Activated CD4-positive, alpha-beta memory T cell treated with anti-CD3 and anti-CD28 coated beads for 36 hours (primary cell): ENCODE measurements at places on chromosomes 13 and 19.

GRCh38 chr13:42477596-42478190 is 96.3 kb upstream of the TNFSF11 start:
- DNase-seq: no peak

DNA sequence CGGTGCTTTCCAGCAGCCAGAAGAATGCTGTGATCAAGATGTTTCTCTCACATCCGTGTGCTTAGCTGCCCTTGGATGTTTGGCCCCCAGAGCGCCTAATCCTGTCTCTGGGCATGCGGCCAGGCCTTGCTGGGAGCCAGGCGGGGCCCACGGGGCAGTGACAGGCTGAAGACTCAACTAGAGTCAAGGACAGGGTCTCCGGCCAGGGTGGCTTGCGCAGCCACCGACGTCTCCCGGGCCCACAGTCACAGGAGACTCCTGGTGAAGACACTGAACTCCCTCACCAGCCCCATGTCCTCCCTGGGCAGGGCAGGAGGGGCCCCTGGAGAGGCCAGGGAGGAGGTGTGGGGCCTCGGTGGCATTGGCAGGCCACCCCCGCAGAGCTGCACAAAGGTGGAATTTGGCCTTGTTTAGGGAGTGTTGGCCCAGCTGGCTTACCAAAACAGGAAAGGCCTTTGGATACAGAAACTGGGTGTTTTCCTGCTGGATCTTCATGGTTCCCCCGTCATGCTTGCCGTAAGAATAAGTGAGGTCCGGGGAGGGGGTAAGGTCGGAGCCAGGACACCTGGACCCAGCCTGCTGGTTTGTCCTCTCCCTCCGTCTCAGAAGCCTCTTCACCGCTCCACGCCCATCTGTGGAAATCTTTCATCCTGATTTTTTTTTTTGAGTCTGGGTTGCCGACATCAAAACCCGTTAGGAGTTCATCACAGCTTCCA is 10.0 kb upstream of the NDUFS7 start:
- no peak for DNase-seq

GRCh38 chr13:27822258-27822872 is 30.1 kb downstream of the GSX1 start:
- no peak for DNase-seq

DNA sequence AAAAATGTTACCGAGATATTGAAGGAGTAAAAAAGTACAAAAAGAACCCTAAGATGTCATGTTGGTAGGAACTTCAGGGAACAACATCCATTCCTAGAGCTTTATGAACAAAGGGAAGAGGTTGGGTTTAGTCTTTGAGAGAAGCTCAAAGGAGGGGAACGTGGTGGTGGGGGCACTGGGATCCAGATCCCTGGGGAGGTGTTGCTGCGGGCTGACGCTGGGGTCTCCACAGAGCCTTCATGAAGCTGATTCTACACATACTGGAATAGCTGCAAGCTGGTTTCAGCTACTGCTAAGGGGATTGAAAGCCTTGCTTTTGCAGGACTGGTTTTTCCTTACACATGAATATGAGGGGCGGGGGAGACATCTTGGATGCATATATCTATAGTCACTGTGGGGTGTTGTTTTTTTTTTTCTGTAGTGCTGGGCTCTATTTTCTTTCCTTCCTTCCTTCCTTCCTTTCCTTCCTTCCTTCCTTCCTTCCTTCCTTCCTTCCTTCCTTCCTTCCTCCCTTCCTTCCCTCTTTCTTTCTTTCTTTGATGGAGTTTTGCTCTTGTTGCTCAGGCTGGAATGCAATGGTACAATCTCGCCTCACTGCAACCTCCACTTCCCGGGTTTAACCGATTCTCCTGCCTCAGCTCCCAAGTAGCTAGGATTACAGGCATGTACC is 6.5 kb upstream of the MZF1 start:
- no peak for DNase-seq

GRCh38 chr19:43438291-43439031 is 23.8 kb downstream of the TEX101 start:
- peak; percentile 51 for DNase-seq

GRCh38 chr19:5922161-5922545 is 8.1 kb downstream of the CAPS start:
- DNase-seq: no peak

DNA sequence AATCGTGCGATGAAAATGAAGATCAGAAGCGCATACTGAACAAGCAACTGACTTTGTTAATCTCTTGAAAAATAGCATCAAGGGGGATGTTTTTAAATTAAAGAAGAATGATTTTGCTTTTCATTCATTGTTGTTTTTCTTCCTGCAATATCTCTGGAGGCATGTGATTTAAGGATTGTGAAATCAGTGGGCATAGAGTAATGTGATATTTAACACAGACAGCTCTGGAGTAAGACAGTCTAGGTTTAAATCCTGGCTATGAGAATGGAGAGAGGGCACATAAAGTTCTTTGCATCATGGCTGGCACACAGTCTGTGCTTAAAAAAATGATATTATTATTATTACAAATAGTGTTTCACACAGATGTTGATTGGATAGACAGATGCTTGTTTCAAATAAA is 243.1 kb upstream of the NBEA start:
- no peak for DNase-seq

- DNase-seq: no peak
Observed at GRCh38 chr13:50309318-50309717, 294.1 kb downstream of the KCNRG start.

- no peak for DNase-seq
Observed at GRCh38 chr19:47512948-47513319, 1.9 kb downstream of the NAPA start.

- DNase-seq: peak; percentile 45
Observed at GRCh38 chr13:40666933-40667621, 636 bp upstream of the FOXO1 start.

DNA sequence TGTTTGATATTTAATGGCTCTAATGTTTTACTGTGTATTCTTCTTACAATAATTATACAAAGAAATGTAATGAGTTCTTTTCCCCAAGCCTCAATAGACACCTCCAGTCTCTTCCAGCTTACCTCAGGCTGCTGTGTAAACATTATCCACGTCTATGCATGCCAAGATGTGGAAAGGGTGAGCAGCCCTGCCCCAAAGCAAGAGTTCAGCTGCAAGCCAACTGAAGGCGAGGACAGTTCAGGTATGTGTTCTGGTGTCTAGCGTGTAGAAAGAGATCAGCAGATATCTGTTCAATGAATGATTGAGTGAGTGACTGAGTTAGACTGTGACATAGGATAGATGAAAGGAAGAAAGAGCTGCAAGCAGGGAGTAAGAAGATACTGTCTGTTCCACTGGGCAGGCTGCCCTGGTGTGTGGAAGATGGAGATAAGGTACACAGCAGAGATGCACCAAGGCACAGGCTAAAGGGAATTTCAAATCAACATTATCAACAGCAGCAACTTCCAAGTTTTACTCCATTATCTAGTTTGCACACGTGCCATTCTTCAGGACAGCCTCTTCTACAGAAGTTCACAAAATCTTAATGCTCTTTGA is 66.0 kb downstream of the LATS2 start:
- no peak for DNase-seq

- no peak for DNase-seq
Observed at GRCh38 chr13:106357198-106357597, 178.3 kb downstream of the EFNB2 start.

DNA sequence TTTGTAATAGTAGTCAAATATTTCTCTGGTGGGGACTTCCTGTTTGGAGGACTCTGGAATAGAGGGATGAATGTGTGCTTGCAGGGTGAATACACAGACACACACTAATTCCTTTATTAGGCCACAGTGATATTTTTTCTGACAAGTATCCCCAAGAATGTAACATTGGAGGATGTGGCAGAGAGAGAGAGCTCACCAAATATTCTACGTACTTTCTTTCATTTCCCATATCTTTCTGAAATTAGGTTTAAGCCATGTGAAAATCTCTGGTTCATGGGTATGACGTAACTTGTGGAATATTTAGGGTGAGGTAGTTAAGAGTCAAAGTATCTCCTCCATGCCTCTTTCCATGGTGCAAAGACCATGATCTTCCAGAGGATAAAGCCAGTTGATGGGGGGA is 463.4 kb downstream of the DIAPH3 start:
- DNase-seq: no peak

DNA sequence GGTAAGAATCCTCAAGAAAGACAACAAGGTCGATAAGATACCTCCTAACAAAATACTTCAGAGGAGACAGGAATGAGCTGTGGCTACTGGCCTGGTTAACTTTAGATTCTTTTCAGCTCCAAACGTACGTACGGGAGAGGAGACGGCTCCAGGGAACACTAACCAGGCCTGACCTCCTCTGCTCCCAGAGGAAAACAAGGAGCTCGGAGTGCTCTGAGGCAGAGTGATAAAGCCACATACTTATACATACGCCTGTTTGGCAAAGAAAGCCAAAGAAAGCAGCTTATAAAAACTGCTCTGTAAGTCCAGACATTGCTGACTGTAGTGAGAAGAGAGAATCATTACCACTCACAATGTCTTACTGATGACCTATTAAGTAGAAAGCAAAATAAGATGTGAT is 263.9 kb downstream of the MZT1 start:
- DNase-seq: no peak

- no peak for DNase-seq
Observed at GRCh38 chr13:76974618-76974975, 17.3 kb upstream of the CLN5 start.

GRCh38 chr13:21076253-21076652 is 14.9 kb upstream of the LATS2 start:
- no peak for DNase-seq

GRCh38 chr19:5048727-5049553 is 80.0 kb downstream of the KDM4B start:
- DNase-seq: no peak

- peak; percentile 19 for DNase-seq
Observed at GRCh38 chr13:33016414-33017322, at the start of gene KL. Gene KL, plus strand, starts transcription at chr13:33016423. Its CDS starts 18 bp downstream, at chr13:33016441.

GRCh38 chr19:39430675-39431593 is 4.8 kb downstream of the RPS16 start:
- DNase-seq: peak; percentile 94

DNA sequence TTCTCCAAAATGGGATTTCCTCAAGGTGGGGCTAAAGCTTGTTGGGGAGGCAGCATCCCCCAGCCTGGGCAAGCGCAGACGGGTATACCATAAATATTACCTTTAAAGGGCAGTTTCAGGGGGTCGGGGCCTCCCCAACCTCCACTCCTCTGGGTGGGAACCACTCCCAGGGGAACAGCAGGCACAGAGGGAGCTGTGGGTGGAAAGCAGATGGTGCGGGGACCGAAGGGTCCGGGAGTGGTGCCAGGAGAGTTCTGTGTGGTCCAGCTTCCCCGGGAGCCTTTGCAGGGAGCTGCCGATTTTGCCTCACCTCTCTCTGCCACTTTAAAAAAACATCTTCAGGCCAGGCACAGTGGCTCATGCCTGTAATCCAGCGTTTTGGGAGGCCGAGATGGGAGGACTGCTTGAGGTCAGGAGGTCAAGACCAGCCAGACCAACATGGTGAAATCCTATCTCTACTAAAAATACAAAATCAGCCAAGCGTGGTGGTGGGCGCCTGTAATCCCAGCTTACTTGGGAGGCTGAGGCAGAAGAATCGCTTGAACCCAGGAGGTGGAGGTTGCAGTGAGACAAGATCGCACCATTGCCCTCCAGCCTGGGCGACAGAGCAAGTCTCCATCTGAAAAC is 5.5 kb downstream of the MAST3 start:
- no peak for DNase-seq

GRCh38 chr19:14350302-14350701 is 30.9 kb upstream of the ADGRE5 start:
- no peak for DNase-seq

DNA sequence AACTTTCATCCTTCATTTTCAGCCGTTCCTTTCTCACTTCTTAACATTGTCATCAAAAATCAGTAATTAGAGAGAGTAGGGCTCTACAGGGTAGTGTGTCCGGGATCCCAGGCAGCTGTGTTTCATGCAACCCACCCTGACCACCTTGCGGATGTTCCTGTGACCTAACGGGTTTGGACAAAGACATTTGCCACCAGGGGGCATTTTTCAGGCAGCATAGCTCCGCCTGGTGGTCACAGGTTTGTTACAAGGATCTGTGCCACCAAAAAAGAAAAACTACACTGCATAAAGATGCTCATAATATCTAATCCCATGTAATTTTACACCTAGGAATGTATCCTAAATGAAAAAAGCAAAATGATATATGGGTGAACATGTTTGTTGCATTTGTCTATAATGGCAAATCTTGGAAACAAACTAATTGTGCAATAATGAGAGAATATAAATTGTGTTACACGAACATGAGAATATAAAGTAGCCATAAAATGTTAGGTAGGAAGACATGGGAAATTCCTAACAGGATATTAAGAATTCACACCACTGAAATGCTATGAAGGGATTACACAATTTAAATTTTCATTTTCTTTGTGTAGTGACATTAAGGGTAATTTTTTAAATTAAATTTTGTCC is 123.0 kb downstream of the SLC7A1 start:
- peak; percentile 63 for DNase-seq

DNA sequence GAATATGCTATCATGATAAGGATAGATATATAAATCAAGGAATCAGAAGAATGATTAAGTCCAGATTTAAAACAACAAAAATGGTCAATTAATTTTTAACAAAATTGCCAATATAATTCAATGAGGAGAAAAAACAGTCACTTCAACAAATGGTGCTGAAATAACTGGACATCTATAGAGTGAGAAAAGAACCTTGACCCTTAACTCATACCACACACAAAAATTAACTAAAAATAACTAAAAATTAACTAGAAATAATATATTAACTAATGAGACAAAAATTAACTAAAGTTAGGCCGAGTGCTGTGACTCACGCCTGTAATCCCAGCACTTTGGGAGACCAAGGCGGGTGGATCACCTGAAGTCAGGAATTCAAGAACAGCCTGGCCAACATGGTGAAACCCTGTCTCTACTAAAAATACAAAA is 9.5 kb downstream of the LGALS7 start:
- no peak for DNase-seq

DNA sequence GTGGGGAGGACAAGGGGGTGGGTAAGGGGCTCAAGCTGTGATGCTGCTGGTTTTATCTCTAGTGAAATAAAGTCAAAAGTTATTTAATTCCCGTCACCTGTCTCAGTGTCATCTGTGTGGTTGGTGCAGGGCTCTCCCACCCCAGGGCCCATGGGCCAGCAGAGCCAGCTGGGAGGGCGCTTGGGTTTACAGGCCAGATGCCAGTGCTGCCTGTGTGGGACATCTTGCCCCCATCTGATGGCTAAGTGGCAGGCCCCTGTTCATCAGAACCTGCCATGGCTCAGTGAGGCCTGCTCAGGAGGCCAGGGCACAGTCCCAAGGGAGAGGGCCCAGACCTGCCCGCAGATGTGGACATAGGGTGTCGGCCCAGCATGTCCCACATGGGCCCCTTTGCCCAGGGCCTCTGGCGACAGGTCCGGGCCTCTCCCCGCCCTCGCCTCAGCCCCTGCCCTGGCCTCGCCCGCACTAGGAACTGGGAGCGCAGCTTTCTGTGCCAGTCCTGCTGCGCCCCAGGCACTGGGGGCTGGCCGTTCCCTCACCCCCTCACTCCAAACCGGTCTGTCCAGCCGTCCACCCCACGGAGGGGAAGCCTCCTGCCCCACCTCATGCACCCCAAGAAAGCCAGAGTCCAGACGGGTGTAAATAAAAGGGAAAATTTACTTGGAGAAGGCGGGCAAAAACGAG is 5.3 kb downstream of the ZNF296 start:
- DNase-seq: no peak
